Fibroblast of lung (primary cell): ENCODE measurements at places on chromosomes 4 and X.

- H3K4me1 ChIP-seq: no peaks in the 10 kb centered on the region
- no peaks in the 10 kb centered on the region for H3K27me3 ChIP-seq
Measured at GRCh38 chr4:125440814-125441213, 126.1 kb downstream of the FAT4 start.

DNA sequence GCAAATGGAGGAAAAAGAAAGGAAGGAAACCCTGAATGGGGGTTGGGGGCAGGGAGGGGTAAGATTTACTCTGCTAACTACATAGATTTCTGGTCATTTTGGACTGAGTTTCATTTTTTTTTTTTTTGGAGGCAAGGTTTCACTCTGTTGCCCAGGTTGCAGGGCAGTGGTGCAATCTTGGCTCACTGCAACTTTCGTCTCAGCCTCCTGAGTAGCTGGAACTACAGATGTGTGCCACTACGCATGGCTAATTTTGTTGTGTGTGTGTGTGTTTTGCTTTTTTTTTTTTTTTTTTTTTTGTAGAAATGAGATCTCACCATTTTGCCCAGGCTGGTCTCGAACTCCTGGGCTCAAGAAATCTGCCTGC lies 223.5 kb downstream of the APBB2 start:
- H3K27me3 ChIP-seq: no peaks in the 10 kb centered on the region
- no peak for DNase-seq
- no peak overlapping the region for H3K4me3 ChIP-seq
- H3K27ac ChIP-seq: peak overlapping the region; percentile 85

GRCh38 chrX:135973025-135973547 lies 702 bp downstream of the MMGT1 start:
- peak overlapping the region; percentile 95 for H3K27ac ChIP-seq
- DNase-seq: peak; percentile 31
- H3K4me3 ChIP-seq: peak overlapping the region; percentile 98
- H3K27me3 ChIP-seq: no peaks in the 10 kb centered on the region
- H3K36me3 ChIP-seq: no peaks in the 10 kb centered on the region

GRCh38 chr4:81758574-81759264 lies 287.0 kb upstream of the RASGEF1B start:
- no peaks in the 10 kb centered on the region for H3K27me3 ChIP-seq
- no peak overlapping the region for H3K27ac ChIP-seq
- H3K36me3 ChIP-seq: no peaks in the 10 kb centered on the region
- DNase-seq: no peak
- H3K4me1 ChIP-seq: no peaks in the 10 kb centered on the region

GRCh38 chrX:139932901-139933796 lies at the start of gene ATP11C:
TSS of gene ATP11C (minus strand) at chrX:139933053. CDS start at chrX:139932042, 1,011 bp downstream.
- peak; percentile 81 for DNase-seq
- H3K4me3 ChIP-seq: peak within 1 kb of the TSS; percentile 82
- no peaks in the 10 kb centered on the region for H3K4me1 ChIP-seq
- H3K36me3 ChIP-seq: no peaks in the 10 kb centered on the region
- H3K27me3 ChIP-seq: no peaks in the 10 kb centered on the region

DNA sequence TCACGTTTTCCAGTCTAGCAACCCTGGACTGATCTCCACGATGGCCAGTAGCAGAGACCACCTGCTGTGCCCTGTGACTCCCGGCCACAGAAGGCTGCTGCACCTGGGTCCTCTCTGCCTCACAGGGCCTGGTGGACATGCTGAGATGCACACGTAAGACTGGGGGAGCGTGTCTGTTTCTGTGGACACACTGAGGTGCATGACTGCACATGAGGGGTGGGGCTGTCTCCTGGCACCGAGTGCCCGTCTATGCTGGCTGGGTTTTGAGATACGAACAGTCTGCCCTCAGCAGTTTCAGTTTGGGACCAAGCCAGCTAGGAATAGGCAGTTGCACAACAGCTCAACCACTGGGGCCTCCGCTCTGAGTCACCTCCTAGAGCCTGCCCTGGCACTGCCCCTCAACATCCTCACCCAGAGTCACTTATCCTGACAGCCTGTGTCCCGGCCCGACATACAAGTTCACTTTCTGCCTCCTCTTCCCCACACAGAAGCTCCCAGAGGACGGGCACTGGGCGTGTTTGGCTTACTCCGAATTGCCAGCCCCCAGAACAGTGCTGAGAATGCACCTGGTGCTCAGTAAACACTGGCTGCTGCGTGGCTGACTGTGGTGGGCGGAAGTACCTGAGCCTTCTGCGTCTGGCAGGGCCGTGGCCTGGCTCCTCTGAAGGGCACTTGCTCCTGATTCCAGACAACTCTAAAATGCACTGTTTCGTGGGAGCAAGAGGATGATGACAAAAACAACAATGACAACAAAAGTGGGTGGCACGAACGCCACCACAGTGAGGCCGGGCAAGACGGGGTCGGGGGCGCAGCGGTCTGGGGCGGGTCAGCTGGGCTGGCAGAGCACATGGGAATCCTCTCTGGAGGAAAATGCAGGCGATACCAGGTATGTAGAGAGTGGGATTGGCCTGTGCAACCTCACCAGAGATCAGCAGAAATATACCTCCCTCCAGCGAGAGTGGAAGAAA lies 30.9 kb downstream of the RNF212 start:
- no peak overlapping the region for H3K4me3 ChIP-seq
- H3K36me3 ChIP-seq: no peaks in the 10 kb centered on the region
- H3K4me1 ChIP-seq: no peaks in the 10 kb centered on the region

GRCh38 chr4:83282049-83282535 lies 2.5 kb downstream of the COQ2 start:
- H3K4me3 ChIP-seq: no peak overlapping the region
- H3K4me1 ChIP-seq: peaks cover 3% of the 10 kb centered on the region
- no peaks in the 10 kb centered on the region for H3K36me3 ChIP-seq
- H3K27me3 ChIP-seq: no peaks in the 10 kb centered on the region
- peak; percentile 39 for DNase-seq

- H3K27ac ChIP-seq: no peak overlapping the region
- no peak overlapping the region for H3K4me3 ChIP-seq
Measured at GRCh38 chr4:30434656-30435055, 285.5 kb upstream of the PCDH7 start.

DNA sequence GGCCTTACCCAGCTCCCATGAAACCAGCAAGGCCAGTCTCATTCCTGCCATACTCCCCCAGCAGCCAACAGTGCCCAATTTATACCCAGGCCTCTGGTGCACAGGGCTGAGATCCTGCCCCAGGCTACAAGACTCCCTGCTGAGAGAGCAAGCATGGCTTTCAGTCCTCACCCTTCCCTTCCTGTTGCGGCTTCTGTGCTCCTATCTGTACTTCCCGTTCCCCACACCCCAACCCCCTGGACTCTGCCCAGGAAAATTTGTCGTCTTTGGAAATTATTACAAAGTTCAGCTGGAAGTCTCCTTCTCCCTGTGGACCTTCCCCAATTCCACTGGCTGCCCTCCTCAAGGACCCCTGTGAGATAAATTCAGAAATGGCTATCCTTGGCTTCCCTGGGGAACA lies 84.1 kb upstream of the GK2 start:
- H3K27ac ChIP-seq: no peak overlapping the region
- H3K27me3 ChIP-seq: no peaks in the 10 kb centered on the region
- H3K4me1 ChIP-seq: no peaks in the 10 kb centered on the region
- DNase-seq: no peak
- no peak overlapping the region for H3K4me3 ChIP-seq

- no peaks in the 10 kb centered on the region for H3K4me1 ChIP-seq
- no peaks in the 10 kb centered on the region for H3K36me3 ChIP-seq
- no peaks in the 10 kb centered on the region for H3K27me3 ChIP-seq
- peak; percentile 72 for DNase-seq
- no peak overlapping the region for H3K27ac ChIP-seq
Measured at GRCh38 chrX:40960041-40960440, 125.2 kb upstream of the USP9X start.

GRCh38 chrX:103382877-103383276 lies 6.5 kb downstream of the BEX3 start:
- H3K4me3 ChIP-seq: no peak overlapping the region
- H3K36me3 ChIP-seq: no peaks in the 10 kb centered on the region
- no peak for DNase-seq
- no peaks in the 10 kb centered on the region for H3K27me3 ChIP-seq
- peaks cover 2% of the 10 kb centered on the region for H3K4me1 ChIP-seq
- no peak overlapping the region for H3K27ac ChIP-seq

GRCh38 chr4:141036786-141037185 lies 96.5 kb downstream of the RNF150 start:
- no peaks in the 10 kb centered on the region for H3K36me3 ChIP-seq
- no peaks in the 10 kb centered on the region for H3K27me3 ChIP-seq
- peak; percentile 35 for DNase-seq
- H3K4me3 ChIP-seq: no peak overlapping the region
- no peak overlapping the region for H3K27ac ChIP-seq
- H3K4me1 ChIP-seq: no peaks in the 10 kb centered on the region

GRCh38 chr4:47213971-47214370 lies 182.6 kb downstream of the GABRB1 start:
- H3K4me3 ChIP-seq: no peak overlapping the region
- peak; percentile 98 for DNase-seq
- no peaks in the 10 kb centered on the region for H3K27me3 ChIP-seq
- no peaks in the 10 kb centered on the region for H3K4me1 ChIP-seq

DNA sequence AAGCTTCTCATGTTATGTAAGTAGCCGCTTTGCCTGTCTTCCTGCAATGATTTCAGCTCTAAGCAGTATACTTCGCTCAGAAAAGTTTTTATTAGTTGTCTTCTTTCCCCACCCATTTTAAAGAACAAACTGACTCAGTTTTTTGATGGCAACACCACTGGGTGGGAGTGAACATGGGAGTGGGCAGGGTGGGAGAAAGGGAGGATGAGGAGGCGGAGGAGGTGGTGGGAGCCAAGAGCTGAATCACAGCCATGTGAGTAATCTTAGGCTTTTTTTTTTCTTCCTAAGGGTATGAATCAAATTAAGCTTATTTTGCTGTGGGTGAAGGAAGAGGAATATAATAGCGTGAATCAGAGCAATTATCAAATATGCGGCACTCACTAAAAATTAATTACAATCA lies 574.3 kb upstream of the DIPK2B start:
- H3K27ac ChIP-seq: no peak overlapping the region
- peaks cover 8% of the 10 kb centered on the region for H3K4me1 ChIP-seq
- H3K4me3 ChIP-seq: peak overlapping the region; percentile 31
- H3K36me3 ChIP-seq: no peaks in the 10 kb centered on the region
- DNase-seq: peak; percentile 88

- no peaks in the 10 kb centered on the region for H3K4me1 ChIP-seq
- H3K27me3 ChIP-seq: no peaks in the 10 kb centered on the region
- H3K36me3 ChIP-seq: no peaks in the 10 kb centered on the region
- no peak overlapping the region for H3K4me3 ChIP-seq
- DNase-seq: no peak
Measured at GRCh38 chrX:16063141-16063540, 60.2 kb upstream of the GRPR start.

GRCh38 chr4:5142726-5143125 lies 91.4 kb downstream of the STK32B start:
- no peaks in the 10 kb centered on the region for H3K36me3 ChIP-seq
- H3K4me1 ChIP-seq: no peaks in the 10 kb centered on the region
- H3K4me3 ChIP-seq: no peak overlapping the region
- peak; percentile 36 for DNase-seq
- H3K27ac ChIP-seq: no peak overlapping the region

DNA sequence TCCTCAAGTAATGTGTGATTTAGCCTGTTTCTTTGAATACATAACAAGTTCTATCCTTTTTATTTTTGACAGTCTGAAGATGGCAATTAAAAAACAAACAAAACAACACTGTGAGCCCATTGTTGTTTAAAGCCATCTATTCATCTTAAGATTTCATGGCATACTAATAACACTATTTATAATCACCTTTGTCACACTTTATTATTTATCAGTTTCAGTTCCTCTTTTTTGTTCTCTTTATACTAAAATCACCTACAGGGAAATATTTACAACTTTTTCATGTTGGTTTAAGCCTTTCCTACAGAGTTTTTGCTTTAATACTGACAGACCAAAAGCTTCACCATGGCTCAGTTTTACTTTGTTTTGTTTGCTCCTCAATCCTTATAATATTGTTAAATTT lies 247.4 kb upstream of the CTSO start:
- H3K4me1 ChIP-seq: no peaks in the 10 kb centered on the region
- H3K27me3 ChIP-seq: no peaks in the 10 kb centered on the region
- H3K27ac ChIP-seq: no peak overlapping the region
- no peak overlapping the region for H3K4me3 ChIP-seq
- H3K36me3 ChIP-seq: no peaks in the 10 kb centered on the region

DNA sequence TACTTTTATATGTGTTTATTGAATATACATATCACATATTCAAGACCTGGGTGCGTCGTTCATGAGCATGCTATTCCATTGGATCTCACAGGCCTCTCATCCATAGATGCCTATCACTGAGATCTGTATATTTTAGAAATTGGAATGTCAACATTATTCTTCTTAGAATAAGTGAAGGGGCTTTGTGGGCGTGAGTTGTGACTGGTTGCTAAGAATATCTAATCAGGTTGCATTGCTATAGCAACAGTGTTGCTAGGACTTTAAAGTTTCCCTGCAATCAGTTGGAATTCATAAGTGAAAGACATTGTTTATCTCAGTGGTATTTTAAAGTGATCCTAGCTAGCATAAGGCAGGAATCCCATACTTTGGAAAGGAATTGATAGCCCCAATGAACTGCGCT lies 36.7 kb upstream of the ANK2 start:
- no peak for DNase-seq
- no peaks in the 10 kb centered on the region for H3K27me3 ChIP-seq
- no peaks in the 10 kb centered on the region for H3K4me1 ChIP-seq

DNA sequence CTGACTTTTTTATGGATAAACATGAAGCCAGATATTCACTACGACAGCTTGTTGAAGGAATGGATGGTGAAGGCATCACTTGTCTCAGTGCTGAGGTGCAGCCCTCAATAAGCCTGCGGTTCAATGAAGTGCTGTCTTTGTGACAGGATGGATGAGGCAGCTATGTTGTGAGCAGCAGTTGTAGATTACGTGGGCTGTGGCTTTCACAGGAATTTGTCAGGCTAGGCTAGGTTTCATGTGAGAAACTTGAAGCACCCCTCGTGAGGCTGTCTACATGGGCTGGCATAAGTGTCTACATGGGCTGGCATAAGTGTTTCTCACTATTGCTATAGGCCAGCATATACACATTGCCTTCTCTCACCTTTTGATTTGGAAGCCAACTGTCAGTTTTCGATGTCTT lies 1050.0 kb downstream of the ADGRL3 start:
- no peak overlapping the region for H3K4me3 ChIP-seq
- H3K27ac ChIP-seq: no peak overlapping the region
- no peaks in the 10 kb centered on the region for H3K27me3 ChIP-seq
- no peaks in the 10 kb centered on the region for H3K36me3 ChIP-seq
- H3K4me1 ChIP-seq: no peaks in the 10 kb centered on the region
- no peak for DNase-seq

DNA sequence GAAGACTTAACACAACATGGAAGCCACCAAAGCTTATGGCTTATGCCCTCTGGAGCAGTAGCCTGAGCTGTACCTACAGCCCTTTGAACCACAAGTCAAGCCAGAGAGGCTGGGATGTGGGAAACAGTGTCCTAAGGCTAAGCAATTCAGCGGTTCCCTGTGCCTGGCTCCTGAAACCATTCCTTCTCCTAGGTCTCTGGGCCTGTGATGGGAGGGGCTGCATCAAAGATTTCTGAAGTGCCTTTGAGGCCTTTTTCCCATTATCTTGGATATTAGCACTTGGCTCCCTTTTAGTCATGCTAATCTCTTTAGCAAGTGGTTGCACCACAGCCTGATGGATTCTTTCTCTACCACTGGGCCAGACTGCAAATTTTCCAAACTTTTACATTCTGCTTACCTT lies 140.5 kb upstream of the NUDT10 start:
- DNase-seq: no peak
- no peaks in the 10 kb centered on the region for H3K36me3 ChIP-seq
- H3K27ac ChIP-seq: no peak overlapping the region

- H3K27me3 ChIP-seq: no peaks in the 10 kb centered on the region
- H3K4me1 ChIP-seq: peaks cover 23% of the 10 kb centered on the region
- H3K4me3 ChIP-seq: no peak overlapping the region
- DNase-seq: no peak
- peaks cover 4% of the 10 kb centered on the region for H3K36me3 ChIP-seq
Measured at GRCh38 chr4:2804973-2805501, 12.2 kb downstream of the SH3BP2 start.
